ENCODE measurements at places on chromosomes 12 and 14.

- DNase-seq, result no peak
These were observed 150.1 kb downstream of the NTF3 start for GRCh38 chr12:5582018-5582417.

DNA sequence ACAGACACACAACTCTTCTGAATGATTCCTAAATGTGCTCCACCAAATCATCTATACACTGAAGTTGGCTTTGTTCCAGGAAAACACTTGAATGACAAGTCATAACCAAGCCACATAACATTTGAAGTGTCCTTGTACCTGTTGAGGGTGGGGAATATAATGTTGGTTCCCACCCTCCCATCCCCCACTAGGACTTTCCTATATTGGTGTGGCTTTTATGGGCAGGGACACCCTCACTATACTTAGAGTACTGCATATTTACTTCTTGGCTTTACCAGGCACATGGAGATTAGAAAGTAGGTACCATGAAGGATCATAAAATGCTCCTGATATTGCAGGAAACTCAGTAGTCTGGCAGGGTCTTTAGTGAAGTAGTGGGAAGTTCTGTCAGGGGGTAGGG lies 9.7 kb upstream of the BHLHE41 start:
- no peak for DNase-seq

- no peak for DNase-seq
These were observed 3.8 kb downstream of the ASIC1 start for GRCh38 chr12:50061171-50061570.

- no peak for DNase-seq
These were observed 9.5 kb downstream of the ZNF891 start for GRCh38 chr12:133120385-133121191.
